Left kidney (tissue), 8 donors: ENCODE measurements at places on chromosomes 3 and 15.

DNA sequence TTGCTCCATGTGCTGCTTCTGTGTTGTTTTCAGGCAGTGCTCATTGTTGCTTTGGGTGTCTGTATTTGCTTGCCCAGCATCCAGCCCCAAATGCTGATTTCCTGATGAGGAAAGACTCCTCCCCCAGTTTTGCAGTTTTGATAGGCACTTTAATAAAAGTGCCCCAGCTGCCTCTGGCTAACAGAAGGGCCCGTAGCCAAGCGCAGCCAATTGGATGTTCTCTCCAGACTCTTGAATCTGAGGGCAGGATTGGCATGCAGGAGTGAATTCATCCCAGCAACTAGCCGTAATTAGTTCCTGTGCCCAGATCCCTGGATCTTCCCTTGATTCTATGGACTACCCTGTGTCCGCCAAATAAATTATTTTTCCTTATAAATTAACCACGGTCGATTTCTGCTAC lies 14.8 kb upstream of the SEMA5B start:
- no peak for DNase-seq

- no peak for DNase-seq
Measured at GRCh38 chr3:142618917-142619461, 22.8 kb downstream of the PLS1 start.

DNA sequence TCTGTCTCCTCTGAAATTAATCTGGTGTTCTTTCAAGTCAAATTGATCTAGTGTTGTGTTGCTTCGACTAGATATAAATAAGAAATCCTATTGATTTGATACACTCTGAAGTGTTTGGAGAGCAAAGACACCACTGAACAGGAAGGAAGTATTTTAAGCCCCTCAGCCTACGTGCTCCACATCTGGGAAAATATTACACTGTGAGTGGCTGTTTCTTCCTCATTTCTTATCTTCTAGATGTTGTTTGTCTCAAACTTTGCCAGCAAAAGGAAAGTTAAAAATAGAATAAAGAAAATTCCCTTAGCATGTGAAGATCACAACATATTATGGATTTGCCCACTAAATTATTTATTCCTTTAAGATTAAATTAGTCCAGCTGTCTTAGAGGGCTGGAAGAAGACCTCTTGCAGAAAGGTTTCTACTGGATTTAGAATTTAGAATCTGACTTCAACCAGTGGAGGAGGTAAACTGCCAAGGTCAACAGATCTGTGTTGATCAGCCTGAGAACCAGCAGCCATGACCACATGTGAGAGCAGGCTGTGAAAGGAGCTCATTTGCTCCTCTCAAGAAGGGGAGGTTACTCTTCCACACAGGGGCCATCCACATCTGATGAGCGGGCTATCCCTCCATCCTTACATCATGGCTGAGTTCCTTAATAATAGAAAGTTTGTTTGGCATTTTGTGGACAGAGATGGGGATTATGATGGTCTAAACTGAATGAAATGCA lies 46.3 kb upstream of the ACKR4 start:
- DNase-seq, result no peak

DNA sequence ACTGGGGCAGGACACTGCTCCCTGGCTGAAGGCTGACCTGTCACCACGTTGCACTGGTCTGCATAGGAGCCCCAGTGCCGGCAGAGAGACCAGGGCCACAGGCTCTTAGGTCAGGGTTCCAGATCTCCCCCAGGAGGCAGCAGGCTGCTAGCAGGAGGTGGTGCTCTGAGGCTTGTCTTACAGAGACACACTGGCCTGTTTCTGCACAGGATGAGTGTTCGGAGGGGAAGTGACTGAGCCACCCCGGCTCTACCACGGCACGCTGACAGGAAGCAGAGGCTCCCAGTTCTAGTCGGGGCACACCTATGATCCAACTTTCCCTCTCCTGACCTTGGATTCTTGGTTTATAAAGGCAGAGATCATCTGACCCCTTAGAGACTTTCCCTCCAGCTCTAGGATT lies 8.6 kb downstream of the FBXL22 start:
- no peak for DNase-seq

DNA sequence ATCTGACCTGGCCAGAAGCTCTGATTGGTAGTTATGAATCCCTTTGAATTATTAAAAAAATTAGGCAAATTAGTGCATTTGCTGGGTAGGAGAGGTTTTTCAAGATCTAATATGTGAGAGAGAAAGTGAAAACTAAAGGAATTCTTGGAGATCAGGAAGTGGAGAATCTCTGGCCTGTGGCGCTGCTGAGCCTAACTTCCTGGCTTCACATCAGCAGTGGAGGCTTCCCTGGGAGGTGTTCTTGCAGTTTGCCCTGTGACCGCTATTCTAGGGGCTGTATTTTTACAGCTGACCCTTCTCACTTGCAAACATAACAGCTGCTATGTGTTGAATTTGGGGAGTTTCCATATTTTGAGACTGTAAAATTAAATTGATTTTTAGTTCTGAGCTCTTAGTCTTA lies 166.4 kb downstream of the ATG7 start:
- DNase-seq, result peak; percentile 46

DNA sequence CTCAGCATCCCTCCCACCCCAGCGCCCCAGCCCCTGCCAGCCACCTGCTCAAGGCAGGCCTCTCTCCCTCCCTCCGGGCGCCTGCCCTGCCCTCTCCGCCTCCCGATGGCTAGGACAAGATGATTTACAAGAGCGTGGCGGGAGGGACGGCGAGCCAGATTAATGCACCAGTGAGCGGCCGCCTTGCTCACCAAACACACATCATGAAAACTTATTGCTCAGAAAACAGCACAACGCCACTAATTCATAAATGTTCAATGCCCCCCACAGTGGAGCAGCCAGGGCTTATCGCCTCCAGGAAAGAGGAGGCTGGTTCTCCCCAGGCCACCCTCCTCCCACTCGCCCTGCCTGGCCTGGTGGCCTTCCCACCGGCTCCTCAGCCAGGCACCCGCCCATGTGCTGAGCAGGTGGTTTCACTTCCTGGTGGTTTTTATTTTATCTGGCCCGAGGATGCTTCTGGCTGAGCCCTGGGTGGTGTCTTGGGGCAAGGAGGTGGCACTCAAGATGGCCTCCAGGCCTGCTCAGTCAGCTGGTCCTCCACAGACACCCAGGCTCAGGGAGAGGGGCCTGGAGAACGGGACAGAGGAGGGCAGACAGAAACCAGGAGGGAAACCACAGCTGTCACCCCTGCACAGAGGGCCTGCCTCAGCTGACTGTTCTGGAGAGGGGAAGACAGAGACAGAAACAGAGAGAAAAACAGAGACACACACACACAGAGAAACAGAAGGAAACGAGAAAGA lies 284.9 kb downstream of the UACA start:
- DNase-seq, result peak; percentile 69

GRCh38 chr15:61184431-61184830 lies 44.7 kb downstream of the RORA start:
- no peak for DNase-seq

GRCh38 chr3:55329849-55330248 lies 157.3 kb downstream of the WNT5A start:
- no peak for DNase-seq

GRCh38 chr3:188152660-188153436 lies 1.1 kb upstream of the LPP start:
- DNase-seq, result peak; percentile 43

DNA sequence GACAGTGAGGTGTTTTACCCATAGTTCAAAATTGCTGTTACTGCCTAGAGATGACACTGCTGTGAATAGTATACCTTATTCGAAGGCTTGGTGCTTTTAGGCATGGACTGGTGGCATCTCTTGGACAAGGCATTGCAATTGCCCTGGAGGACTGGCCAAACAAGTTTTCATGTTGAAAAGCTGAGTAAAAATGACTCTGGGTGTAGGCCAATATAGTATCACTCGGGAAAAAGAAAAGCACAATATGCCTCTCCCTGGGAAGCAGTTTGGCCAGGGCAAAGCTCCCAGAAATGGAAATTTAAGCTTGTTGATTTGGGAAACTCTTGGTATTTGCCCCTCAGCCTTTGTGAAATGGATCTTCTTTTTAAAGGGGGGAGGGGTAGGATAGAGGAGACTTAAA lies 54.8 kb downstream of the ZNF609 start:
- DNase-seq, result no peak

- no peak for DNase-seq
Measured at GRCh38 chr3:138180375-138181029, 5.8 kb upstream of the DBR1 start.

DNA sequence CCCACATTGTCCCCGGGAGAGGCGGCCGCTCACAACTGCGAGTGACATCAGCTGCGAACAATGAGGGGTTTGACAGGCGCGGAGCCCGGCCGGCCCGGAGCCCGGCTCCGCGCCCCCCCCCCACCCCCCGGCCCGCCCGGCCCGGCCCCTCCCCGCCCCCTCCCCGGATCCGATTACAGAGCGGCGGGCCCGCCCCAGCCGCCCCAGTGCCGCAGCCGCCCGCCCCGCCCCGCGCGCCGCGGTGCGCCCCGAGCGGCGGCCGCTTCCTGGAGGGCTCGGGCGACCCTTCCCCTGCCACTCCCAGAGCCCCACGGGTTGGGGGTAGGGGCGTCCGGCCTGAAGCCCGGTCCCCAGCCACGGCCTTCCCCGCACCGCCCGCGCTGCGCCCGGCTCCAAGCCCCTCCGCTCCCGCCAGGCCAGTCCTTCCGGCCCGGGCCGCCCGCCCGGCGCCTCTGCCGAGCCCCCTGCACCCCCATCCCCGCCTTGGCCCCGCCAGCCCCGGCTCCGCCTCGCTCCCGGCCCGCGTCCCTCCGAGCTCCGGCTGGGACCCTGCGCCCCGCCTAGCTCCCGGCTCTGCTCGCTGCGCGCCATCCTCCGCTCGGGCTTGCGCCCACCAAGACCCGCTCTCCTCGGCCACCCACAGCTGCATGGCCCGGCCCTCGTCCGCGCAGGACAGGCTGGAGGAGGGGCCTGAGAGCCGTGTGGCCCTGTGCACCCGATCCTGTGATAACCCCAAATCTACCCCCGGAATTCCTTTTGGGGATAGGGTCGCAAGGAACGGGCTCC lies at the start of gene PCBP4:
Gene PCBP4 (minus strand): TSS at position 71 of the 786 bp plus-strand sequence. CDS start 6,214 bp downstream, outside the sequence.
- peak; percentile 53 for DNase-seq

- DNase-seq, result no peak
Measured at GRCh38 chr15:63497642-63498467, 6.5 kb upstream of the USP3 start.

- no peak for DNase-seq
Measured at GRCh38 chr3:46896386-46896785, 18.9 kb downstream of the PTH1R start.

DNA sequence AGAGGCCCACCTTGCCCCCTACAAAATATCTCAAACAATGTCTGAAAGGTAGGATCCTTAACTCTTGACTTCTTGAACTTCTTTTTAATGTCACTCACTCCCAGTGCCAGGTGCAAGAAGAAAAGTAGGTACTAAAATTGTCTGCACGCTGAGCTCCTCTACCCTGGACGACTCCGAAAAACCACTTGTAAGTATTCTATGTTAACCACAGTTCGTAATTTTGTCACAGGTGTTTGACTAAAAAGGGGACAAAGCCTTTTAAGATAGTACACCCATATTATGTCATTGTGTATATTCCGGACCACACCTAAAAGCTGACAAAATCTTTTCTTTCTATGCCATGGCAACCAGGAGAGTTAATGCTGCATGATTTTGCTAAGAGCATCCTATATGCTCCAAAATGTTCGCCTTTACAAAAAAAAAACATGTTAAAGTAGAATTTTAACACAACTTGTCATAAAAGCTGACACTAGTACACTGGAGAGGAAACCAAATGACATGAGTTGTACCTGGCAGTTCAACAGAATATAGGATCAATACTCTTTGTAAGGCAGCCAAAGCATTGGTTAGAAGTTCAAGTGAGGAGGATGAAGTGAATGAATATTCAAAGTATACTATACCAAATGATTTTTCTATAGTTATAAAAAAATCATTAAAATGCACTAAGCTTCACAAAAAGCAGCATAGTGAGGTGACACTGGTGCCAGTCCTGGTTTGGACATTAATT lies 210.5 kb downstream of the FOXP1 start:
- no peak for DNase-seq

GRCh38 chr15:80199869-80200268 lies 47.1 kb downstream of the FAH start:
- DNase-seq, result no peak

DNA sequence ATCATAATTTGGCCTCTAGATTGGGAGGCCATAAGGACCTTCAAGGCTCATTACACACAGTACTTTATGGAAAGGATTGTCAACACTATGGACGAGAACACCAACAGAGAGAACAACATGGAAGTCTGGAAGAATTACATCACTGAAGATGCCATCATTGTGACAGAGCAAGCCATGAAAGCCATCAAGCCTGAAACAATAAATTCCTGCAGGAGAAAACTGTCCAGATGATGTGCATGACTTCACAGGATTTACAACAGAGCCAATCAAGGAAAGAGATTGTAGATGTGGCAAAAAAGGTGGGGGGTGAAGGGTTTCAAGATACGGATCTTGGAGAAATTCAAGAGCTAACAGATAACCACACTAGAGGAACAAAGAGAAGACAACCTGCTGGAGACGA lies 15.9 kb downstream of the IL17RB start:
- DNase-seq, result no peak

DNA sequence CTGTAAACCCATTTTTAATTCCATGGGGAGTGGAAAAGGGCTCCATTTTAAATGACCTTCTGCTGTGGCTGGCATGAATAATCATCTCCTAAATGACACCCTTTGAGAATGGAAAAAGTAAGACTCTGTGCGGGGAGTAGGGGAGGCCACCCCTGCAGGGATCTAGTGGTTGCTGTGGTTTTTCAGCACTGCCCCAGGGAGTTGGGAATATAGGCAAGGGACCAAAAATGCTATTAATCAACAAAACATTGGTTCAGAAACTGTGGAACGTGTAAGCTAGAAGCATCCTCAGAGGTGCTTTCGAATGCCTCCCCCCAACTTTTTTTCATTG lies 30.1 kb upstream of the ADAMTS7 start:
- DNase-seq, result no peak

- no peak for DNase-seq
Measured at GRCh38 chr3:26522919-26523318, 99.7 kb upstream of the LRRC3B start.

DNA sequence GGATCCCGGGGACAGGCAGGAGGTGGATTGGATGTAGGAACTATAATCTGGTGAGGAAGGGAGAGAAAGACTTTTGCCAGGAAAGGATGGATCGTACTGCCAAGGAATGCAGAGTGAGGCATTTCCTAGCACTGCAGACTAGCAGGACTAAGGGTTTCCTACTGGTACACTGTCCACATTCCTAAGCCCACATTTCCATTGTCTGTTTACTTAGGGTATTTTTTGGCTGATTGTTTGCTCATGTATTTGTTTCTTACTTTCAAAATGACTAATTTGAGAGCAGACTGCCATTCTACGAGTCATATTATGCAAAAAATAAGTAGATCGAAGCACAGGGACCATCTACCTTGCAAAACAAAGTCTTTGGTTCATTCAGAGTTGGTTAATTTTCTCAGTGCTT lies 1029.5 kb upstream of the NR2F2 start:
- no peak for DNase-seq

DNA sequence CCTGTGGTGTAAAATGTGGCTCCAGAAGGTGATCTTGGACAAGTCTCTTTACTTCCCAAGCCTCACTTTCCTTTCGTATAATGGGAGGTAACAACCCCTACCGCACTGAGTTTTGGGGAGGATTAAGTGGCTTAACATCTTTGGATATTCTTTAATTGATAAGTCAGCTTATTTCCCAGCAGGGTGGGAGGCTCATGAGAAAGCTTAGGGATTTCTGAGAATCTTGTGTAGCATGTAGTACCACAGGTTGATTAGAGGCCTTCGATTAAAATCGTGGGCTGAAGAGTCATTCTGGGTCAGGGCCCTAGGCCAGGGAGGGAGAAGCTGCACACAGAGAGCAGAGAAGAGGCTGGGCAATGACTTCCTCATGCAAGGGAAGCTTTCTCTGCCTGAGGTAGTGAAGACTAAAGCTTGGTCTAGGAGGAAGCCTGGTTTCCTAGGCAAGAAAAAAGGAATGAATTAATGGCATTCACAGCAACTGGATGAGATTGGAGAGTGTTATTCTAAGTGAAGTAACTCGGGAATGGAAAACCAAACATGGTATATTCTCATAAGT lies 1.5 kb upstream of the NMNAT3 start:
- no peak for DNase-seq
